Prostate gland (tissue), 2 donors: ENCODE measurements at places on chromosomes 7 and 10.

GRCh38 chr7:149561072-149561471 is 63.5 kb upstream of the ZNF746 start:
- DNase-seq, result no peak

DNA sequence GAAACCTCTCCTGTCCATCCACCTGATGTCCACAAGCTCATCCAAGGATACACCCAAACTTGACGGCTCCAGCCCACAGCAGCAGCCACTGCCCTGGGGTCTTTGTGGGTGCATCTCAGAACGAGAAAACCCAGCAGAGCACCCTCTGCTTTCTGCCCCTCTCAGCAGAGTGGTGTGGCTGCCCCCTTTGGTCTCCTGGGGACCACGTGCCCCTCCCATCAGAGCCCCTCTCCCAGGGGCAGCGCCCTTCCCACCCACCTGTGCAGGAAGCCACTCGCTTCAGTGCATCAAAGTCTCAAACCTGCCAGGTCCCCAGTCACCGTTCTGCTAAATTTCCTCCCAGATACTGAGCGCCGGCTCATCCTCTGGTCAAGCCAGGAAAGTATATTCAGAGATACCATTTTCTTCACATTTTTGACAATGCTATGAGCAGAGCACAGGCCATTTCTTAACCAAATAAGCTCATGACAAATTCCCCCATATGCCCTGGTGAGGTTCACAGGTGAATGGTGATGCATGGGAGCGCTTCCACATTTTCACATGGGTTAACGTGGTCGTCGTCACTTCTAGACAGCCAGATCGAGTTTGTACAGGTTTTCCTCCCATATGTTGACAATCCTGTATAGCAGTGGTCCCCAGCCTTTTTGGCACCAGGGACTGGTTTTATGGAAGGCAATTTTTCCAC is 32.4 kb downstream of the CAMK2B start:
- no peak for DNase-seq

DNA sequence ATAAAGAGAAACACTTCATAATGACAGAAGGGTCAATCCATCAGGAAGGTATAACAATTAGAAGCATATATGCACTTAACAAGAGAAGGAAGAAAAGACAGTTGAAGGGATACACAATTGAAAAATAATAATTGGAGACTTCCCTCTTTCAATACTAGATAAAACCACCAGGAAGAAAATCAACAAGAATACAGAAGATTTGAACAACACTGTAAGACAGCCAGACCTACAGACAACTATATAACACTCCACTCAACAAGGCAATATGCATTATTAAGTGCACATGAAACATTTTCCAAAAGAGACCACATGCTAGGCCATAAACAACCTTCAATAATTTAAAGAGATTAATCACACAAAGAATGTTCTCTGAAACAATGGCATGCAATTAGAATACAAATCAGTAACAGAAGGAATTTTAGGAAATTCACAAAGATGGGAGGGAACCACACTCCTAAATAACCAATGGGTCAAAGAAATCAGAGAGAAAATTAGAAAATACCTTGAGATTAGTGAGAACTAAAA is 35.1 kb downstream of the ZNF438 start:
- DNase-seq, result no peak

DNA sequence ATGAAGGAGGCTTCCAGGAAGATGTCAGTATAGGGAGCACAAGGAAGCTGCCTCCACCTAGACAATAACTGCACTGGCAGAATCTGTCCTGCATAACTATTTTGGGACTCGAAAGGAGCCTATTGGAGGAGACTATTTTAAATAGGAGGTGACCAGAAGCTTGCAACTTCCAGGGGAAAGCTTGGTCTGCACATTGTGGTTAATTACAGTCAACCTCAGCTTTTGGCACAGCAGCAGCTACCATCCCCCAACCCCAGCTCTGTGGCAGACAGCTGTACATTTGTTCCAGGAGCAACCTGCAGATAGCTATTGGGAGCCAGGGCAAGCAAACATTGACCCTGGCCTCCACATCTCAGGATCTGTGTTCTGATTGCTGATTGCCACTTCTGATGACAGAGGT is 46.3 kb upstream of the NANOS1 start:
- DNase-seq, result no peak

GRCh38 chr7:84248267-84248666 is 53.7 kb upstream of the SEMA3A start:
- DNase-seq, result no peak

- DNase-seq, result no peak
Observed at GRCh38 chr7:81433692-81434331, 336.0 kb downstream of the HGF start.

GRCh38 chr10:112849546-112849945 is 100.5 kb upstream of the TCF7L2 start:
- DNase-seq, result no peak

DNA sequence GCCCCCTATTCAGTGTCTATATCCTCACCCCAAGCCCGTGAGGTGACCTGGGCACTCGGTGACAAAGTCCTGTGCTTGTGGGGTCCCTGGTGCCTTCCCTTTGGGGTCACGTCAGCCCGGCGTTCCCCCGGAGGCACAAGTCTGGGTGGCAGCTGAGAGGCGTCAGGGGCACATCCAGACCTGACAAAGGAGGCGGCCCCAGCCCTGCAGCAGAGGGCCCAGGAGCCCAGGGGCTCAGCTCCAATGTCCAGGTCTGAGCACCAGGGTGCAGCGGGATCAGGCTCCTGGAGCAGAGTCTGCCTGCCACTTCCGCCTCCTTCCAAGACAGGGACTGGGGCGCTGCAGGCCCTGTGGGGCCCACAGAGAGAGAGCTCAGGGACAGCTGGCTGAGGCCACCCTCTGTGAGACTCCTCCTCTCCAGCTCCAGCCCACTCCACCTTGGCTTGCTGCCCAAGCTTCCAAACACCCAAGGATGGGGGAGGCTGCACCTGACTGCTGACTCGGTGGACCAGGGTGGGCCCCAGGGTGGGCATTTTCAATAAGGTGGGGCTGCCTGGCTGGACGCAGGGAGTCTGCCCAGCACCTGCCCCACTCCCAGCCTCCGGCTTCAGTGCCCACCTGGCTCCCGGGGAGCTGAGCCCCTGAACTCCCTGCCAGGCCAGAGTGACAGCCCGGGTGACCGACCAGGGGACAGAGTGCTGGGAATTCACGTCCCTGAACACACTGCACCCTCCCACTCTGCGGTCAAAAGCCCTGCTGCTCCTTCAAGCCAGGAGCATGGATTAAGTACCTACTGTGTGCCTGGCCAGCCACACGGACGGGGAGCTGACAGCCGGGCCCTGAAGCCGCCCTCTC is 1.0 kb upstream of the KNDC1 start:
- DNase-seq, result no peak

- peak; percentile 62 for DNase-seq
Observed at GRCh38 chr10:124589491-124590041, 127.9 kb downstream of the LHPP start.

- DNase-seq, result no peak
Observed at GRCh38 chr7:119974972-119975371, 298.0 kb upstream of the KCND2 start.

- no peak for DNase-seq
Observed at GRCh38 chr7:106029451-106029850, 66.4 kb downstream of the CDHR3 start.

GRCh38 chr10:100327007-100327717 is 2.9 kb downstream of the PKD2L1 start:
- no peak for DNase-seq

DNA sequence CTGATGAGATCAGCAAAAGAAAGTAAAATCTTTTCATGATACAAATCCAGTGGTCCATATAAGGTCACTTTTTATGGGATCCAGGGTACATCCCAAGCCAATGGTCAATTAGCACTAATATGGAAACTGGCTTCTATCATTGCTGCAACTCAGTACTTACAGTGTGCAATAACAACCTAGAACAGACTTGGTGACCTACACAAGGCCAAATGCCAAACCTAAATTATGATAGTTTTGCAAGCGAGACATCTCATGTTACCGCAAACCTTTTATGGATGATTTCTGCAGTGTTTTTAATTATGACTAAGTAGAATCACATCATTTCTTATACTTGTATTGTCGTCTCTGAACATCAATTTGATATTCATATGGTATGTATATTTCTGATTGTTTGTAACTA is 583.5 kb upstream of the SEMA3D start:
- no peak for DNase-seq

- DNase-seq, result no peak
Observed at GRCh38 chr10:97736403-97736901, 476 bp upstream of the ZFYVE27 start.

GRCh38 chr10:79322616-79323543 is 24.4 kb upstream of the PPIF start:
- DNase-seq, result peak; percentile 76

DNA sequence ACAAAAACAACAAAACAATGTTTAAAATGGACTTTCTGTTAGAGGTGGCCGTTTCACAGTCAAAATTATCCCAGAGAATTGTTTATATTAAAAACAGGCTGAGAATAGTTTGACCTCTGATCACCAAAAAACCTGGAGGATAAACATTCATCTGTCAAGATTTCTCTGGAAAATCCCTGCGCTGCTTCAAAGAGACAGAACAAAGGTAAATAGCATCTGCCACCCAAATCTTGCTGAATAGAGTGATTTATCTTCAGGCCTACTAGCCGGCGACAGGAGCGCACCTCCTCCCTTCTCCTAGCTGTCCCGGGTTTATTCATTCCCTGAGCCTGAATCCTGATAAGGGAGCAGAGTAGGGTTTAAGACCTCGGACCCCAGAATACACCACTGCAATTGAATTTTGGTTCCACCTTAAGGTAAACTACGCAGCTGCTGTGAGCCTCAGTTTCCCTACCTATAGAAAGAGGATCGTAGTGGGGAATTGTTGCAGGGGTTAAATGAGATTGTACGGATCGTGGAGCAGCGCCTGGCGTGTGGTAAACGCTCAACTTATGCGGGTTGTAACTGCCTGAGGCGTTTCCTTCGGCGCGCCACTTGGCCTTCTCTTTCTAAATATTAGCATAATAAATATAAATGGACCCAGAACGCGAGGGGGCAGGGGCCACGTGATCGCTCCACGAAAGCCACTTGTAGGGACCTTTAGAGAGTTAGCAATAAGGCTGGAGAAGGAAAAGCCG is 498 bp upstream of the ST7 start:
- DNase-seq, result peak; percentile 9

DNA sequence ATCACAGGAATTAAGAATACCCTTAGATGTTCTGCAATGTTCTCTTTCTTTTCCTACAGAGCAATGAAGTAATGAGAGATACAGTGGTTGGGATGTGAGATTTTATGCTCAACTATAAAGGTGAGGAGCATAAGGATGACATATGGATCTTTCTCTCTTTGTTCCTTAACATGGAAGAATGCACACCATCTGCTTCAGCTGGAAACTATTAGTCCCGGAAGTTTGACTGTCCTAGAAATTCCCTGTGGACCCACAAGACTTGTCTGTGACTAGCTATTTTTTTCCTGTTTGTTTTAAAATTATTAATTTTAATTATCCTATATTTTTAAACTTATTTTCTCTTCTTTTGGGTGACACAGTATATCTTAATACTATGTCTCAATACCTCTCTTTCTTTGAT is 80.2 kb downstream of the DKK1 start:
- no peak for DNase-seq

- DNase-seq, result no peak
Observed at GRCh38 chr7:23026164-23026563, 12.2 kb upstream of the HYCC1 start.

DNA sequence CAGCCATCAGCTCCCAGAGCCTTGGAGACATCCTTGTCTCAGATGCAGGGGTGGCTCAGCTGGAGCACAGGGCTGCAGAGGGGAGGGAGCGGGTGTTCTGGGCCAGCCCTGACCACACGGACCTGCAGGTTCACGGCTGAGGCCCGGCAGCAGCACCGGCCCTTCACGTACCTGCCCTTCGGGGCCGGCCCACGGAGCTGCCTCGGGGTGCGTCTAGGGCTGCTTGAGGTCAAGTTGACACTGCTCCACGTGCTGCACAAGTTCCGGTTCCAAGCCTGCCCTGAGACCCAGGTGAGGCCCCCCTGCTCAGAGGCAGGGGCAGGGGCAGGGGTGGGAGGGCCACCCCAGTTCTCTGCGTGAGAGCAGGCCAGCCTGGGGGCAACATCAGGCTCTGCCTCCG is 45.2 kb downstream of the PARP12 start:
- DNase-seq, result no peak

- DNase-seq, result no peak
Observed at GRCh38 chr7:151795168-151795811, 81.6 kb downstream of the PRKAG2 start.

- peak; percentile 49 for DNase-seq
Observed at GRCh38 chr7:54788664-54789063, 29.7 kb upstream of the SEC61G start.

DNA sequence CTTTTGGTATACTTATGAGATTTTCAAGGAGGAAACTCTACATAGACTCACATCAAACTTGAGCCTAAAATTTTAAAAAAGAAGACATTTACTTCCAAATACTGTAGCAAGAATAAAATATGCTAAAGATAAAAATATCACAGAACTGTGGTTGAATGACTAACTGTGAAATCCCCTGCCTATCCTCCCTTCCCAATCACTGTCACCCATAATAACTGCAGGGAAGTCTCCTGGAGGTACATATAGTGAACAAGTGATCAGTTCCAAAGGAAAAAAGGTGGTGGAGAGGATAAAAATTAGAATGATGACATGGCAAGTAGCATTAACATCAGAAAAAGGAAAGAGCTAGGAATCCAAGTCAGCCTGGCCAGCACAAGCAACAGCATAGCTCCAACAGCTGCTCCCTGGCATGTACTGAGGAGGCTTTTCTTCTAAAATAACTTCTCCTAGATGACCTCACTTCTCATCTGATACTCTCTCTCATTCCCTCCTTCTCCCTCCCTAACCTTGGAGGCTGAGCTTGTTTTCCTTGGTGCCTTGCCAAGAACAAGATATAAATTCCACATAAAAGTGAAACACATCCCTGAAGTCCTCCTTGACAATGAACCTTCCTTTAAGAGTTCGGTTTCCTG is 124.0 kb downstream of the IQUB start:
- peak; percentile 5 for DNase-seq

DNA sequence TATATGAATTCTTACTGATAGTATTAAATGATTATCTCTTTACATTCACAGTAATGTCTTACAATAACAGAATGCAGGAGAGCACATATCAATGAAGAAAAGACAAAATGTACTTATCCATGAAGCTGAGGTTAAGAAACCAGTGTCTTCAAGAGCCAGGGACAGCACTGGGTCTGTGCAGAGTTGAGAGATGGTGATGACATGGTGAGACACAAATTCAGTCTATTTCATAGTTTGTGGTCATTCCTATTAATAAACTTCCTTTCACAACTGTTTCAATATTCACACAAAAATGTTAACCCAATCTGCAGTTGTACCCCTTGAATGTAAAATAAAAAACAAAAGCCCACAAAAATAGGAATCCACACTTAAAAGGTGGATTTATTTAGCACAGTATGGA is 5.3 kb upstream of the MAGI2 start:
- DNase-seq, result no peak

DNA sequence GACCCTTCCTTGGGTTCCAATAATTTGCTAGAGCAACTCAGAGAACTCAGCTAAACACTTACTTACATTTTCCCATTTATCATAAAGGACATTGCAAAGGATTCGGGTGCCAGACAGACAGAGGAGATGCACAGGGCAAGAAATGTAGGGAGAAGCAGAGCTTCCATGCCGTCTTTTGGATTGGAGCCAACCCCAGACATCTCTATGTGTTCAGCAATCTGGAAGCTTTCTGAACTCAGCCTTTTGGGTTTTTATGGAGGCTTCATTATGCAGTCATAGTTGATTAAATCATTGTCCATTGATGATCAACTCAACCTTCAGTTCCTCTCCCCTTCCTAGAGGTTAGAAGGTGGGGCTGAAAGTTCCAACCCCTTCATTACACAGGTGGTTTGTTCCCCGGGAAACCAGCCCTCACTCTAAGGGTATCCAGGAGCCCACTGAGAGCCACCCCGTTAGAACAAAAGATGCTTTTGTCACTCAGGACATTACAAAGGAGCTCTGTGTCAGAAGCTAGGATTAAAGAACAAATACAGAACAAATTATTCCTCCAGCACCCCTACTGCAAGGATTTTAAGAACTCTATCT is 211.9 kb upstream of the VSTM2A start:
- DNase-seq, result no peak
